CD4-positive, alpha-beta T cell treated with Interleukin-1 beta for 1 hour (primary cell): ENCODE measurements at places on chromosomes 2 and 18.

- DNase-seq, result no peak
Observed at GRCh38 chr18:27030421-27030820, 154.7 kb downstream of the CHST9 start.

- DNase-seq, result no peak
Observed at GRCh38 chr2:36530178-36530982, 67.6 kb downstream of the FEZ2 start.

- DNase-seq, result peak; percentile 83
Observed at GRCh38 chr2:68908392-68908970, 37.3 kb upstream of the BMP10 start.

DNA sequence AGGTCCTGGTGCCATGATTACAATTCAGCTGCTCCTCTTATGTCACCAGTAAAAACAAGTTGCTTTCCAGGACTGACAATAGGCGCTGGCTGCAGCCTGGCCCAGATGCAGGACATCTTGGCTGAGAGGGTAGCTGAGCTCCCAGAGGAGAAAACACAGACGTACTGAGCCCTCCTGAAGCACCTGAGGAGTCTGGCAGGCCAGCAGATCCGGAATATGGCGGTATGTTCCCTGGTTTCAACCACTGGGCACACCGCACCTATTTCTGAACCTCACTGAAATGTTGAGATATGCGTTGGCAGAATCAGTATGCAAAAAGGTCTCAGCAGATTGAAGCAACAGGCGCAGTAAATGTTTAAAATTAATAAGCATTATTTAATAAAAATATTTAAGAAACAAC is 73.1 kb upstream of the BZW1 start:
- DNase-seq, result no peak

DNA sequence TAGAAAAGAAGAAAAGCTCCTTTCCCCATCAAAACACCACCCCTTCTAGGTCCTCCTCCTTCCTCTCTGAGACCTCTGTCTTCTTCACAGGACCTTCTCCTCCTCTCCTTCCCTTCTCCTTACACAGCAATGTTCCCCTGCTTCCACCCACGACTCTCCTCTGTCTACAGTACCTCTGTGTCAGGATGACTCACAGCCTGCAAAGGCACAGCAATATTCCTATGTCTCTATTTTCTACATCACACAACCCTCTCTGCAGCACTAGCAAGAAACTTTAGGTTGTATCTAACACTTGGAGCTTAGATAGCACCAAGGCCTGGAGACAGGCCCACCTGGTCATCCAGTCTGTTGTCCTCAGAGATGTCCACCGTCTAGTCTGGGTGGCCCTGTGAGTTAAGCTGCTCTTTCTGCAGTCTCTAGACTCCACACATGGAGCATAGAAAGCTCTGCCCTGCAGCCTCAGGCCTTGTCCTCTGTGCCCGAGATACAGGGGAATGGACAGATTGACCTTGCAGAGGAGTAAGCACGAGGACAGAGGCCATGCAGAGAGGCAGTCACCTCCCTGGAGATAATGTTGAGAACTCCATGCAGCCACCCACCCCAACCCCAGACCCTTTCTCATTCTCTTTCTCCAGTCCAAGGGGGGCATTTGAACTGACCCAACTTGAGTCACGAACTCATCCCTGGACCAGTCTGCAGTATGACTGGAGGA is 212.0 kb downstream of the TNS1 start:
- DNase-seq, result no peak

DNA sequence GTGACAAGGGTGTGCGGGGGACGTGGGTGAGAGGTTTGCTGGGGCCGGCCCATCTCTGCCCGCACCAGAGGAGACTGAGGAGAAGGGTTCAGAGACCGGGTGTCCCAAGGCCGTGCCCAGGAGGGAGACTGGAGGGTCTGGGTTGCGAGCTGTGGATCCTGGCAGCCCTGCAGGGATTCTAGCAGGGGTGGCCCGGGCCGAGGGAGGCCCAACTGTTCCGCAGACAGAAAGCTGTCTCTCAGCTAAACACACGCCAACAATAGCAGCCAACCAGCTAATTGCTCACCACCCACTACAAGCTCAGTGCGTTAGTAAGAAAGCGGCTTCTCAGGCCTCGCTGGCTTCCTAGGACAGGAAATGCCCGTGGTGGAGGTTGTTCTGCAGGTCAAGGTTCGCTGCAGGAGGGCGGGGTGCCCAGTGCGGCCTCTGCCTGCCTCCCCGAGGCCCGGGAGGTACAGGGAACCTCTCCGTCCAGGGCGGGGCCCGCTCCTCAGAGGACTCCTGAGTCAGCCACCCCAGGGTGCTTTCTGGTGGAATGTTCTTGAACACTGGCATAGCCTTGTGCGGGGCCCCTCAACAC is 282.0 kb upstream of the PXDN start:
- no peak for DNase-seq

- no peak for DNase-seq
Observed at GRCh38 chr2:18659915-18660314, 70.5 kb upstream of the NT5C1B start.

DNA sequence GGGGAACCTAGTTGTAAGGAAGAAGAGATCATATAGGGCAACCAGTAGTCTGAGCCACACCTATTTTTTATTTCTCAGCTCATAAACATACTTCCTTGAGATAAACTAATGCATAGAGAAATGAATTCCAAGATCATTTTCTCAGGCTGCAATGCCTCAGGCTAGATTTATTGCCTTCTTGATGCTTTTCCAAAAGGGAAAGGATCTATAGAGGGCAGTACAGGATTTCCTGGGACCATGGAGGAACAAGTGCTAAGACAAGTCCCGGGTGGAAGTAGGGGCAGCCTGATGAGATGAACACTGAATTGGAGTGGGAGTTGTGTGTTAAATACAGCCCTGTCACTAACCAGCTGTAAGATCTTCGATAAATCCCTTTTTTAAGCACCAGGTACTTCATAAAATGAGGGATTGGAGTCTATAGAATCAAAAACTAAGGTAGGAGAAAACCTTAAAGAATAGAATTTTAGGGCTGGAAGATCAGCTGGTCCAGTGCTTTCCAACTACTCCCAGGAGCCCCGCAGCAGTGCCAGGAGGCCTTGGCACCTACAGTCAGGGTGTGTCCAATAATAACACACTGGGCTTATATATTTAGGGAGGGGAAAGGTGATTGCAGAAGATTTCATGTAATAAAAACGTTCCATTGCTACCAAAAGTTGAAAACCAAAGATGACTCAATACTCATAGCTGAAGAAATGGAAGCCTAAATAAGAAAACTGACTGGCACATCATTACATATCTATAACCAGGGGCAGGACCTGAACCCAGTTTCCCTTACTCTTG is 58.1 kb downstream of the SERTAD2 start:
- DNase-seq, result no peak

- no peak for DNase-seq
Observed at GRCh38 chr2:48445091-48445725, 84.7 kb upstream of the STON1 start.

GRCh38 chr2:239669899-239670460 is 269.2 kb upstream of the HDAC4 start:
- DNase-seq, result no peak

DNA sequence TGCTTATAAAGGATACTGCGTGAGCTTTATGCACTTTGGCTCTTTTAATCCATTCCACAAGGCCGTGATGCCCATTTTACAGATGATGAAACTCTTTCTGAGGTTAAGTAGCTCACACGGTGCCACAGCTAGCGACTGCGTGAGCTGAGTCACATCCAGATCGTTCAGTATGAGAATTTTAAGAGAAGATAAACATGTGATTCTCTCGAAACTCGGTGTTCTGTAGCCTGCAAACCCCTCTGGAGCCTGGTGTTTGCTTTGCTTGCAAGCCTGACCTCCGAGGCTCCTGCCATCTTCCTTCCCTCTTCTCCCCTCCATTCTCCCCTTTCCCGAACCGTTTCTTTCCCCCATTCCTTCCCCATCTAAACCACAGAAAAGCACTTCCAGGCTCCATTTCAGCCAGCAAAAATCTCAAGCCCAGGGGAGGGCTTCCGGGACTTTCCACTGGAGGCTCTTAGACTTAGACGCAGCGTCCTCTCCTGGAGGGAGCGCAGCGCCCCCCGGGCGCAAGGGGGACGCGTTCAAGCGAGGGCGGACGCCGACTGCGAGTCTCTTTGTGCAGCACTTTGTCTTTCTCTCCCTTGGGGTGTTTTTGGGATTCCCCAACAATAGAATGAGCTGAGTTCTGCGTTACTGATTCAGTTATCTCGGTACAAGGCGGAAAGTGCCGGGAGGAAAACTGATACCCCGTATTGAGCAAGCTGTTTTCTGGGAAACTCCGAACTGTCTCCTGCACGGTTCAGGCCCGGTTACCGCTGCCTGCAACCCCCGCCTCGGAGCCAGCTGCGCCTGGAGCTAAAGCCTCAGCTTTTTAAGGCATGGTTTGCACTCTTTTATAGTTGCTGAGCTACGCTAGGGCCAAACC is 38.0 kb downstream of the CYP1B1 start:
- DNase-seq, result no peak

DNA sequence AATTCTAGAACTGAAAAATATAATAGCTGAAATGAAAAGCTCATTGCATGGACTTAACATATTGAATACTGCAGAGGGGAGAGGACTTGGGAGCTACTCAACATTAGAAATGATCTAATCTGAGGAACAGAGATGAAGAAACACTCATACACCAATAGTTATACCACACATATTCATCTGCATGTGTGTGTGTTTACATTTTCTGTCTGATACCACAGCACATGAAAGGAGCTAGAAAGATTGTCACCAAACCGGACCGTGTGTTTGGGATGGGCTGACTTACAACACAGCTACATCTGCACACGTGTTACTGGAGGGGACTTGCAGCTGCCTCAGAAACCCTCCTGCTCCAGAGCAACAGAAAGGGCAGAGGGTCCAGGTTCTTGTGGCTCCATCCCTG is 47.8 kb downstream of the PXDN start:
- no peak for DNase-seq

DNA sequence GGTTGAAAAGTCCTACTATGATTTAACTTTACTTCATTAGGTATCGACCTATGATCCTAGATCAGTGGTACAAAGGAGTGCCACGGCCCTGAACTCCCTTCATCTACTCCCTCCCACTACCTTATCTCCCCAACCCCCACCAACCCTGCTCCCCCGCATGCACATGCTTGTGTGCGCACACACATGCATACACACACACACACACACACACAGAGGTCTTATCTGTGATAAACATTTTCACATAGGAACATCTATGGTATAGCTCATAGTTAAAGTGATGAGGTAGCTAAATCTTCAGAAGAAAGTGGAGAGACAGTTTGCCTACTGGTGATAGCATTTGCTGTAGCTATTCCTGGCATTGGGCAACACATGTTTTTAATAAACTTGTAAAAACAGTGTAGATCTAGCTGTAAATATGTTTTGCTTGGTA is 471.3 kb downstream of the ZEB2 start:
- DNase-seq, result no peak

- DNase-seq, result no peak
Observed at GRCh38 chr2:74099835-74100234, 47.9 kb downstream of the BOLA3 start.

DNA sequence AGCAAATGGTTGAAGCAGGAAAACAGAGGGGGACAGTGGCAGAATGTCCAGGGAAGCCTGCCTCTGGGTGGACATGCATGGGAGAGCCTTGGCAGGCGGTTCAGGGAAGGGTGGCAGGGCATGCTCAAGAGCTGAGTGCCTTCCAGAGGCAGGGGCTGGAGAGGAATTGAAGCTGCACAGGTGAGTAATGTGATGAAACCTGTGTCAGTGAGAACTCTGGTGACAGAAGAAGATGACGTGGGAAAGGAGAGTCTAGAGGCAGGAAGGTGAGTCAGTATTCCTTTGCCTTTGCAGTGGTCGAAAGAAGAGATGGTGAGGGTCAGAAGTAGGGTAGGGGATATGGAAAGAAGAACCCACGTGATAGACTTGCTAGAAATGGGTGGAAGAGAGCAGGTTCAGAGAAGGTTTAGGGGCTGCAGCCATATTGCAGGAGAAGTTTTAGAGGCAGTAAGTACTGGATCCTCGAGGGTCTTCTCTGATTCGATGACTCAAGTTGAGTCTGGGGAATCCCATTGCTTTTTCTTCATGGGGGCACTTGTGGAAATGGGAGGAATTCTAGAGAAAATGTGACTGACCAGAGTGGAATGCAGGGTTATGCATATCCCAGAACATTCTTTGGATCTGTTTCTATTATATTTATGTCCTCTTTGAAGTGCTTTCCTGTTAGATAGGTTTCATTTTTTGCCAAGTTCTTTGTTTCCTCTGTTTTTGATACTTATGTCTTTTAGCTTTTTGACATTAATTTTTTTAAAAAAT is 37.4 kb downstream of the TMEM87B start:
- no peak for DNase-seq

- DNase-seq, result no peak
Observed at GRCh38 chr2:181241366-181241765, 215.8 kb upstream of the ITGA4 start.

DNA sequence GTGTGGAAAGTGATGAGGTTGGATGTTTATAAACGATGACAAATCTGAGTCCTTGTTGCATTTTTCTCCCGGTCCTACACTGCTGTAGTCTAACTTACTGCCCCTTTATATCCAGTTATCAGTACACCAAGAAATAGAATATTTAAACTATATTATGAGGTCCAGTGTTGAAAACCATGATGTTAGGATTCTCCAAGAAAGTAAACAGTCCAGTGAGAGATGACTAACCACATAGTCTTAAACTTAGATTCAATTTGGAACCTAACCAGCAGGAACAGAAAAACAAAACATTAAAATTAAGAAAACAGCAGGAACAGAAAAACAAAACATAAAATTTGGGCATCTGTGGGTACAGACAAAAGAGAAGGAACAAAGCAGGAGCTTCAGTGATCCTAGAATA is 143.2 kb downstream of the TPGS2 start:
- DNase-seq, result no peak
